Activated naive CD4-positive, alpha-beta T cell (primary cell): ENCODE measurements at places on chromosomes 3 and 15.

DNA sequence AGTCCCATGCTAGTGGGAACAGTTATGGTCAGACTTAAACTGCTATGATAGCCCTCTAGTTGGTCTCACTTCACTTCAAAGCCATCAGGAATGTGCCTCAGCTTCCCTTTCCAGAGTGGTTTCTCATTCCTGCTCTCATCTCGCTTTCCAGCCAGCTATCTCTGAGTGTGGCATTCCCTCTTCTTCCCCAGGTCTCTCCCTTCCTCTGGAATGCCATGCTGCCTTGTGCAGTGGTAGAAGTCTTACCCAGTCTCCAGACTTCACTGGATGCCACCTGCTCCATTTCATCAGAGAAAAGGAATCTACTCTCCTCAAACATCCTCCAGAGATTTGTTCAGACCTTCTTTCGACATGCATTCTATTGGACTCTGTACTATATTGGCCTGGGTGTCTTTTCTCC lies 83.0 kb downstream of the AGBL1 start:
- no peak for DNase-seq

GRCh38 chr3:61520966-61521628 lies 40.3 kb upstream of the PTPRG start:
- no peak for DNase-seq

DNA sequence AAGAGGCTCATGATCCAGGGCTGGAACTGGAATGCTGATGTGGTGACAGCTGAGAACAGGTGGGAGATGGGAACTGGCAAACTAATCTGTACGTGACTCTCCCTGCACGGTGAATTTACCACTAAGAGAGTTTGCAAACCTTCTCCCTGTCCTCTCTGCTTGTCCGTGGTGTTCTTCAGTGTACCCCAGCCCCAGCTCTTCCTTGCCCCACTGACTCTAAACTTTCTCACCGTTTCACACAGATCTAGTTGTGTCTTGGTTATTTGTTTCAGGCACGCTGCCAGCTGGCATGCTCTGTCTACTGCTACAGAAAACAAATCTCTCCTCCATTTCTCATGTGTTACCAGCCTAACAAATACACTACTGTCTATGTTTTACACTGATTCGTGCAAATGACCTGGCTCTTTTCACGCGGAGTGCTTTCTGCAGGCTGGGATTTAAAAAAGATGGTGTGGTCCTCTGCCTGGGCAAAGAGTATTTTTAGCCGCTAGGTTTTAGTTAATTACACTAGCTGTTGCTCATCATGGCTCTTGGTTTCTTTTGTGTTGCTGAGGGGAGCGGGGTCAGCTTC lies 192.7 kb upstream of the LRIG1 start:
- DNase-seq, result no peak

DNA sequence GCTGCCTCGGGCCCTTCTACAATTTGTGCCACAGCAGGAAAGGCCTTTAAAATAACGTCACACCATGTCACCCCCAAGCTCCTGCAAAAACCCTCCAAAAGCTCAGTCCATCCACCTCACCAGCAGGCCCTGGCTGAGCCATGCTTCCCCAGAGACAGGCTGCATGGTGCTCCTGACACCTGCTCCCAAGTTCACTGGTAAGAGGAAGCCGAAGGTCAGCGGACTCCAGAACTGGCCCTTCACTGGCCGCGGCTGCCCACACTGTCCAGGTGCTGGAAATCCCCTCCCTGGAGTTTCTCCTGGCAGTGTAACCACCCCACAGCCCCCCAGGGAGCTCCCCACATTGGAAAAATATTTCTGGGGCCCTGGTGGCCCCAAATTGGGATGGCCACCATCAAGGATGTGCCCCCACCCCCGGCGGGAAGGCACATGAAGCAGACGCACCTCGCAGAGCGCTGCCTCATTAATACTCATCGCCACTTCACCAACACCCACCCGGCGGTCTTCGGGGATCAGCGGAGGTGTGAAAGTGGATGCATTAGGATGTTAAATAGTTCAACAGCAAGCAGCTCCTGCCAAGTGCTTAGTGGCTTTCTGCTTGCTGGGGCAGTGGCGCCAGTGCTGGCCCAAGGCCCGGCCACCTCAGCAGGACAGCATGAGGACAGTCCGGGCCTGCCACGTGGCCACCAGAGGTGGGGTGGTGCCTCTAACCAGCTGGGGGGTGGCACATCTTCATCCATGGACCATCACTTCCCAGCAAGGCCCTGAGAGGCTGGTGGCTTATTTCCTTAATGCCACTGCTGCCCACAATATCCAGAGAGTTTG lies 146.1 kb upstream of the IQSEC1 start:
- DNase-seq, result no peak

DNA sequence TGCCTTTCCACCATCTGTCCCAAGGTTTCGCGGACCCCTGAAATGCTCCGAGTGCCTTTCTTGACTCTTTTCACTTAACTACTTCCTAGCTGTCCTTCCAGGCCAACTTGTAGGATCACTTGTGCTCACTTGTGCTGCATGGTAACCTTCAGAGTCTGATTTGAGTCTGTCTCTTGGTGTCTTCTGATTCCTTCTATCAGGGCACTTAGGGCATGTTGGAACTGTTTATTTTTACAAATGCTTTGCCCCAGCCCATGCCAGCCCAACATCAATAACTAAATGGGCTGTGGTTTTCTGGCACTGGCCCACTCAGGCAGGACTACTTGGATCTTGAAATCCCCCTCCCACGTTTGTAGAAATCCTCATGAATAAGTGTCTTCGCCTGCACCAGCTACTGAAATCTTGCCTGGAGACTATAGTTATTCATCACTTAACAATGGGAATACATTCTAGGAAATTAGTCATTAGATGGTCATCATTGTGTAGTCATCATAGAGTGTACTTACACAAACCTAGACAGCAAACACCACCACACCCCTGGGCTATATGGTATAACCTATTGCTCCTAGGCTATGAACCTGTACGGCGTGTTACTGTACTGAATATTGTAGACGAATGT lies 123.1 kb upstream of the STRIT1 start:
- no peak for DNase-seq

DNA sequence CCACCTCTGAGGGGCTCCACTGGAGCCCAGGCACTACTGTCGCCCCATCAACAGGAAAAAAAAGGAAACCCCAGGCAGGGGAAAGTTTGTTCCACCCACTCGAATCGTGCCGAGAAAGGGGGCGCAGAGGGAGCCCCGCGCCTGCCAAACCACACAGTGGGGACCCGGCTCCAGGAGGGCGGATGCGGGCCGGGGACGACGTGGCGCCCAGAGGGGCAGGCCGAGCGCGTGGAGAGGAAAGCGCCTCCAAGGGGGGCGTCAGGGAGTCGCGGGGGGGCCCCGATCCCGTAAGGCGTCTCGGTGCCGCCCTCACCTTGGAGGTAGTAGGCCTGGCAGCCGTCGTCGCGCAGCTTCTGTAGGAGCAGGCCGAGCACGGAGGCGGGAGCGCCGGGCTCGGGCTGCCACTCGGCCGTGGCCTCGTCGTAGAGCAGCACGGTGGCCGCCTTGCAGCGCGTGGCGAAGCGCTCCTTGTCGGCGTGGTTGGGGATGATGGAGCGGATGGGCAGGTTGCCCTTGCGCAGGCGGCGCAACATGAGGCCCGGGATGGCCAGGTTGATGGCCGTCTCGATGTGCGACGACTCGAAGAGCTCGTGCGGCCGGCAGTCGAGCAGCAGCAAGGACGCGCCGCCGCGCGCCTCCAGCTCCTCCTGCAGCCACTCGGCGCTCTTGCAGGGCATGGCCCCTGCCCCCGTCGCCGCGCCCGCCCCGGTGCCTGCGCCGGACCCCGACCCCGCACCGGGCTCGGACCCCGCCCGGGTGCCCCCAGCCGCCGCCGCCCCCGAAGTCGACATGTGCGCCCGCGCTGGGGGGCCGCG lies 627 bp downstream of the DUSP7 start:
- no peak for DNase-seq

DNA sequence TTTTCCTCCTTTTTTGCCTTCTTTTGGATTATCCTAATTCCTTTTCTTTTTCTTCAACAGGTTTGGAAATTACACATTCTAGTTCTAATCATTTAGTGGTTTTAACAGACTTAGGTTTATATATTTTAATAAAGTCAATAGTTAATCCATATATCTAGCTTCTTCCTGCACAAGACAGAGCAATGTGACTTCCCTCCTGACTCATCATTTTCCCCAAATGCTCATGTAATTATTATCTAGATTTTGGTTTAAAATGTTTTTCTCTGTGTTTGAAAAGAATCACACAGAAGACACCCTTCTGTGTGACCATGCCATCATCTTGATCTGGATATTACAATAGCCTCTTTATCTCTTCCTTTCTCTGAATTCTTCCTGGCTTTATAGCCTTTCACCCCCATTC lies 28.6 kb upstream of the SSR3 start:
- DNase-seq, result no peak

- DNase-seq, result no peak
Measured at GRCh38 chr3:100209948-100210771, 50.6 kb upstream of the TBC1D23 start.

DNA sequence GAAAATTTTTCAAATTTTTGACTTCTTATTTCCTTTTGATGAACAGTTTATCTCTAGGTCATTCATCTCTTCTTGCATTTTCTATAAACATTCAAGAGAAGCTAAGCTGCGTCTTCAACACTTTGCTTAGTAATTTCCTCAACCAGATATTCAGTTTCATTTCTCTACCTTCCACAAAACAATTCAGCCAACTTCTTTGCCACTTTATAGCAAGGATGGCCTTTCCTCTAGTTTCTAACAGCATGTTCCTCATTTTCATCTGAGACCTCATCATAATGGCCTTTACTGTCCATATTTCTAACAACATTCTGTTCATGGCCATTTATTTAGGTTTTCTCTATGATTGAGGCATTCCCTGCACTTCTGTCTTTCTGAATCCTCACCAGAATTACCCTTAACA lies 90.0 kb downstream of the ARIH1 start:
- DNase-seq, result no peak

GRCh38 chr15:98800437-98801233 lies 152.3 kb downstream of the IGF1R start:
- no peak for DNase-seq

DNA sequence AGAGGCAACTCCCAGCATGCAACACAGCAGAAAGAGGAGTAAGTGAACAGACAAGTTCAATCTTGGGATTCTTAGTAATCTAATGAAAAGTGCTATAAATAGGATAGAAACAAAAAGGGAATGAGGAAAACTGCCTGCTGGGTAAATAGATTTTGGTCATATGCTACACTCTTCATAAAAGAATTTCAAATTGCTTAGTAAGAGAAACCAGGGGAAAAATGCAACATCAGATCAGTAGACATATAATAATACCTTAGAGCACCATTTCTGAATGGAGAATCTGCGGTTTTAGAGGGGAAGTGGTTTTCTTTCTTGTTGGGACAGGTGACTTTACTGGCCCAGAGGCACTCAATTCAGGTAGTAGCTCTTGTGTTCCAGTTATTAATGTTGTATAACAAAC lies 13.4 kb upstream of the TBC1D5 start:
- DNase-seq, result no peak

GRCh38 chr15:74258456-74259291 lies 22.5 kb downstream of the CCDC33 start:
- DNase-seq, result no peak

DNA sequence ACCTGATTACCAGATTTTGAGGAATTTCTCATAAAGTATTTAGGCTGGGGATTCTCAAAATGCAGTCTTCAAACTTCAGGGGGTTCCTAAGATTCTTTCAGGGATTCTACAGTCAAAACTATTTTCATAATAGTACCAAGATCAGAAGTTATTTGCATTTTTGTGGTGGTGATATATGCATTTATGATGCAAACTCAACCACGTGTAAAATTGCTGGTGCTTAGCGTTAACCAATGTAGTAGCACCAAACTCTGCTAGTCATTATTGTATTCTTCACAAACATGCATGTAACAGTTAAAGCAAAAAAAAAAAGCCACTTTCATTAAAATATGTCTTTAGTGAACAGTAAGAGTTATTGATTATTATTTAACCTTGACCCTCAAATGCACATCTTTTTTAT lies 274.9 kb upstream of the DNAJC19 start:
- no peak for DNase-seq

GRCh38 chr3:16398648-16399047 lies 114.9 kb downstream of the RFTN1 start:
- no peak for DNase-seq

DNA sequence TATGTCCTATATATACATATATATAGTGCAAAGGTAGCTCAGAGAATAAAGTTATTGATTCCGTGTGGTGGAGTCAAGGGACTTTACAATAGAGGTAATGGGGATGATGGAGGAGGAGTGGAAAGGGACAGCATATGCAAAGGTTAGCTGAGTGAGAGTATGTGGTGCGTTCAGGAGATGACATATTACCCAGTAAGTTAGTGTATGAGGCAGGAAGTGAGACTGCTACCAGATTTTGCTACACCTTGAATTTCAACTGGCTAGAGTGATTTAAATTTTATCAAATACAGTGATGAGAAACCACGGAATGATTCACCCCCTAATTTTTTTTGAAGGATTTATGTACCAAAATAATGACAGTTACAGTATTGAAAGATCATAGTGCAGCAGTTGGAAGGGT lies 2.8 kb downstream of the ACTL6A start:
- no peak for DNase-seq

- no peak for DNase-seq
Measured at GRCh38 chr3:79497447-79498111, 270.2 kb downstream of the ROBO1 start.

DNA sequence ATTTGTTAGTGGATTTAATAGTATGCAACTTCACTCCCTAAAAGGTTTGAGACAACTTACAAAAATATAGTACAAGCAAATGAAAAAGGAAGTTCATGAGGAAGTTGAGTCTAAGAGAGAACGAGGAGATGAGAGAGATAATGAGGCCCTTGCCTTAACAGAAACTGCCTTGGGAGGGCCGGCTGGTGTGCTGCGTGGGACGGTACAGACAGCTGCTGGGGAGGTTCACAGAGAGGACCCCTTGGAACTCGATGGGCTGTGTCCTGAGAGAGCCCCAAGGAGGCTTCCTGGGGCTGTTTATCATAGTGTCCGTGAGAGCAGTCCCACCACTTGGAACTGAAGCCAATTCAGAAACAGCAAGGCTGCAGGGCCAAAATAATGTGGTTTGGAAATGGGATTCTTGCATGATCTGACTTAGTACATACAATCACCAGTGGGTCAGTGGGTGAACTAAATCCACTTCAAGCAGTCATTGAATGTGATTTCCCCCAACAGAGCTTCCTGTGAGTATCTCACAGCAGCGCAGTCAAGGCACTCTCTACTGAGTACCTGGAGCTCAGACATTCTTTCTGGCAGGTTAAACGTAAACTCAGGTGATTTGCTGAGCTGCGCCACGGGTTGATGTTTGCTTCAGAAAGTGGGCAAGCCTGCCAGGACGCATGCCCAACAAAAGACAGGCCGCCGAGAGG lies 90.8 kb downstream of the CRTC3 start:
- no peak for DNase-seq

DNA sequence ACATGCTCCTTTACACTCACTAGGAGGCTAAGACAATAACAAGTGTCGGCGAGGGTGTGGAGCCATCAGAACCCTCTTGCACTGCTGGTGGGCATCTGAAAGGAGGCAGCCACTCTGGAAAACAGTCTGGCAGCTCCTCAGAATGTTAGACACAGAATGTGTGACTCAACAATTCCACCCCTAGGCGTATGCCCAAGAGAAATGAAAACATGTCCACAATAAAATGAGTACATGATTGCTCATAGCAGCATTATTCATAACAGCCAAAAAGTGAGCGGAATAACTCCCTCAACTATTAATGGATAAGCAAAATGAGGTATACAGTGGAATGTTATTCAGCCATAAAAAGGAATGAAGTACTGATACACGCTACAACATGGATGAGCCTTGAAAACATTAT lies 57.8 kb downstream of the WNT7A start:
- DNase-seq, result no peak
